ENCODE measurements at places on chromosomes 6 and 20.

DNA sequence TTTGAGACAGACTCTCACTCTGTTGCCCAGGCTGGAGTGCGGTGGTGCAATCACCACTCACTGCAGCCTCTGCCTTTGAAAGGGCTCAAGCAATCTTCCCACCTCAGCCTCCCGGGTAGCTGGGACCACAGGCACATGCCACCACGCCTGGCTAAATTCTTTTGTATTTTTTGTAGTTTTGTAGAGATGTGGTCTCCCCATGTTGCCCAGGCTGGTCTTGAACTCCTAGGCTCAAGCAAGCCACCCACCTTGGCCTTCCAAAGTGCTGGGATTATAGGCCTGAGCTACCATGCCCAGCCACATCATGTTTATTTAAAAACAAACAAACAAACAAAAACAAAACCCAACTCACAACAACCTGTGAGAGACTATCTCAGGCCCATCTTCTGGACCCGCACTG, 29.7 kb upstream of the APCDD1L start:
- DNase-seq: no peak

- DNase-seq: peak; percentile 81
These were observed 202.7 kb upstream of the MARCKS start for GRCh38 chr6:113654396-113654795.

DNA sequence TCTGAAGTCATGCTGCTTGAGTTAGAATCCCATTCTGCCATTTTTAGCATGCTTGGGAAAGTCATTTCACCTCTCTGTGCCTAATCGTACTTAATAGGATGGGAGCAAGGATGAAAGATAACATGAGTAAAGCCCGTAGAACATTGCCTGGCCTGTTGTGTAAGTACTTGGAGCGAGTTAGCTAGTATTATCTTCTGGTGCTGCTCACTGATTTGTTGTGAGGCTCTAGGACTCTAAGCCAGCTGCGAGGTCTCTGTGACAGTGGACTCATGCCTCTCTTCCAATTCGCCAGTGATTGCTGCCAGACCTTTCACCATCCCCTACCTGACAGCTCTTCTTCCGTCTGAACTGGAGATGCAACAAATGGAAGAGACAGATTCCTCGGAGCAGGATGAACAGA, 17.8 kb downstream of the TAF8 start:
- DNase-seq: no peak

GRCh38 chr20:655726-656624, 3.0 kb upstream of the SRXN1 start:
- DNase-seq: no peak

DNA sequence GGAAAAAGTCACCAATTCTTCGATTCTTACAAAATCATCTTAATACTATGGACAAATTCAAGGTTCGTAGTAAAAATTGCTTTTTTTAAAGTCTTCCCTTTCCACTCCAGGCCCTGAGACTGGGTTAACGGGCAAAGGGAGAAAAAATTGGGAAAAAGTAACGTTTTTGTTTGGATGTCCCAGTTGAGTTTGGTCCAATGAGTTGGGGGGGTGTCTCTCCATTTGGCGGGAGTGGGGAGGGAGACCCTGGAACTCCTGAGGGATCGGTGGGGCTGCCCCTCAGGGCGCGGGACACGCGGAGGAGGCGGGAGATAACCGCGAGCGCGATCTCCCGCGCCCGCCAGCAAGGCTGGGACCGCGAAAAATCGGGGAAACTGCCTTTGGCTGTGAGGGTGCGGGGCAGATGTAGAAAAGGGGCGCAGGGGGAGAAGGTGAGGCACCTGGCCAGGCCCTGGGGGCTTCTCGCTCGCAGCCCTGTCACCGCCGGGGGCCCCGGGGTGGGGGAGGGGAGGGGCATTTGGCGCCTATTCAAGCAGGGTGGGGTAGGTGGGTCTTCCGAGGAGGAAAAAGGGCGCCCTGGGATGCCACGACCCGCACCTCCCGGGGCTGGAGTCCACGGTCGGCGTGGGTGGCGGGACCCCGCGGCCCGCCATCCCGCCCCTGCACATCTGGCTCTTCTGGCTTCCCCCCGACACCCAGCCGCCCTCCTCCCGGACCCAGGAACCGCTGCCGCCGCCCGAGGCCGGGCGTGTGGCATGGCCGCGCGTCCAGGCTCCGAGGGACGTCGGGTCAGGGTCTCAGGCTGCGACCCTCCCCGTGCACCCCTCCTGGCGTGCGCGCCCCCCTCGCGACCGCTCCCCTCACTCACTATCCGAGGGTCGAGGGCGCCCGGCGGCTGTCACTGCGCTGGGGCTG, 595 bp downstream of the FBXO5 start:
- DNase-seq: no peak

- no peak for DNase-seq
These were observed 232.5 kb downstream of the TFAP2C start for GRCh38 chr20:56861590-56861989.

DNA sequence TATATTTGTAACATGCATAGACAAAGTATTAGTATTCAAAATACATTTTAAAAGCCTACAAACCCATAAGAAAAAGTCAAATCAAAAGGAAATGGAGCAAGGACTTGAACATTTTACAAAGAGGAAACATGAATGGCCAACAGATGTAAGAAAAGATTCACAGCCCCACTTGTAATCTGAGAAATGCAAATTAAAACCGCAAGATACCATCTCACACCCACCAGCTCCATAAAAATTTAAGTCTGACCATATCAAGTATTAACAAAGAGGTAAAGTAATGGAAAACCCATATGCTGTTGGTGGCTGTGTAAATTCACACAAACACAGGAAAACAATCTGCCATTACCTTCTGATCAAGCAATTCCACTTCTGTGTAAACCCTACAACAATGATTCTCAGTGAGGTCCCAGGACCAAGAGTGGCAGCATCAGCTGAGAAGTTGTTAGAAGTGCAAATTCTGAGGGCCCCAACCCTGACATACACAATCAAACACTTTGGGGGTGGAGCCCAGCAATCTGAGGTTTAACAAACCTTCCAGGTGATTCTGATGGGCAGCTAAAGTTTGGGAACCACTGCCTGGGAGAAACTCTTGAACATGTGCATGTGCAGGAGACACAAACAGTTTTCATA, 30.9 kb downstream of the BCL2L1 start:
- DNase-seq: peak; percentile 58

GRCh38 chr6:110654096-110654820, 161.0 kb downstream of the CDK19 start:
- no peak for DNase-seq

DNA sequence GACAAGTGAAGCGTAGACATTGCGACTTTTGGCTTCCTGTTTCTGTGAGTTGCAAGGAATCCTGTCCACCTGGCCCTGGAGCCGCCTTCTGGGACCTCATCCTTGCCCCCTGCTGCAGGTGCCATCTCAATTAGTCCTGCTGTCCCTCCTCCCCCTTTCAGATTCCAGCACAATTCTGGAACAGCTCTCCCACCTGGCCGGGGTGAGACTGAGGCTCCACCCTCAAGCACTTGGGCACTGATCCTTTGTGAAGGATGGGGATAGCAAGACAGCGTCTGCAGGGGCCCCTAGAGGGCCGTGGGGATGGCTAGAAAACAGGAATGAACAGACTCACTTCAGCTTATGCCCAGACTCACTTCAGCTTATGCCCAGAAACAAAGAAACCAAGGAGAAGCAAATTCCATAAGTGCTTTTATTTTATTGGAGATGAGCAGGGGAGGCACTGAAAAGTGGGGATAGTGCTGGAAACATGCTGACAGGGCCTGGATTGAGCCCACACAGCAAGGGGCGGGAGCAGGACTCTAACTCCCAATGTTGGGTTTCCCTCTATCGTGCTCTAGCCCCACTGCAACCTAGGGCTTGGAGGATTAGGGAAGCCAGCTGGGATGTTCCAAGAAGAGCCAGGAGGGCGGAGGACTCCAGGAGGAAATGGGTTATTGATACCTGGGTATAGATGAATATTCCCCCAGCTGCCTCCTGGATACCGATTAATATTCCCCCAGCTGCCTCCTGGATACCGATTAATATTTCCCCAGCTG, 1.4 kb downstream of the C6orf15 start:
- no peak for DNase-seq

DNA sequence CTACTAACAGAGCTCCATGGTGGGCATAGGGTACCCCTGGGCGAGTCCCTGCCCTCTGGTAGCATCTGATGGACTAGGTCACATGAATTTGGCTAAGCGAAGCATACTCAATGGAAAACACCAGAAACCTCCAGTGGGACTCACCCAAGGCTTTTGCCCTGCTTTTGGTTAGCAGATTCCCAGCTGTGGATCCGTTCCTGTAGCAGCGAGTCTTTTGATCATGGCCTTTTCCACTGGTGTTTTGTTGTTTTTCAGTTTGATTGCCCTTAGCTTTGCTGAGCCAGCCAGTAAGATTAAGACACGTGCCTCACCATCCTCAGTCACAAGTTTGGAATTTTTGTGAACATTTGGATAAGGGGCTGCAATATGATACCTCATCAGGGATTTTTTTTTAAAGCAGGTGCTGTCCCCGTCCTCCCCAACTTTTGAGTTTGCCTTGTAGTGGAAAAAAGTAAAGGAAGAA, 8.0 kb downstream of the TNFAIP3 start:
- DNase-seq: no peak

GRCh38 chr6:121216928-121217327, 117.4 kb downstream of the TBC1D32 start:
- peak; percentile 61 for DNase-seq

DNA sequence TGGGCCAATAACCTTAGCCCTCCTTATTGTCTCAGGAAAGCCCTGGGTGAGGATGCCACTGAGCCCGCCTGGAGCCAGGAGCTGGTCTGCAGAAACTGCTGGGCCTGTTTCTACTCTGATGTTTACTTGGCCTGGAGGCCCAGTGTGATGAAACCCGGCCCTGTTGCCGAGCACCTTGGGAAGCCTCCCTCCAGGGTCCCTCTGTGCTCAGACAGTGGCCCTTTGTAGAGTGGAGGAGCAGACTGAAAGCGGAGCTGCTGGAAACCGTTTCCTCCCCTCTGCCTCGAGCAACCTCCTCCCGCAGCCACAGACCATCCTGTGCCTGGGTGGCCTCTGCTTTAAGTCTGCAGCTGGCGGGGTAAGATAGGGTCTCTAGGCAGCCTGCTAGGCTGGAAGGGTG, 84.1 kb upstream of the EPB41L1 start:
- no peak for DNase-seq

- no peak for DNase-seq
These were observed 168.2 kb downstream of the GPX5 start for GRCh38 chr6:28693751-28694443.

DNA sequence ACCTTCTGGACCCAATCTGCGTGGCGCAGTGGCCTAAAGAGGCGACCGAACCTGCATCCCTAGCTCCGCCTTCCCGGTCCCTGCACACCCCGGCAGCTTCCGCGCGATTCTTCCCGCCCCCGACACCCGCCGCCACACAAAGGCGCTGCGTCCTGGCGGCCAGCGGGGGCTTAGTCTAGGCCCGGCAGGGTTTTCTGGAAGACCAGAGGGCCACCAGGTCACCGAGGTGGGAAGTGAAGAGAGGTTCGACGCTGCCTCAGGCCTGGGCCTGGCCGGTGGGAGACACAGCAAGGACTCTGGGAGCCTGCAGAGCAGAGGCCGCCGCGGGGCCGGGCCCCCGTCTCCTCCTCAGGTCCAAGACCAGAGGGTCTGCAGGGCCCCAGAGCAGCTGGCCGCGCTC, 154.9 kb downstream of the OR2B2 start:
- DNase-seq: no peak

DNA sequence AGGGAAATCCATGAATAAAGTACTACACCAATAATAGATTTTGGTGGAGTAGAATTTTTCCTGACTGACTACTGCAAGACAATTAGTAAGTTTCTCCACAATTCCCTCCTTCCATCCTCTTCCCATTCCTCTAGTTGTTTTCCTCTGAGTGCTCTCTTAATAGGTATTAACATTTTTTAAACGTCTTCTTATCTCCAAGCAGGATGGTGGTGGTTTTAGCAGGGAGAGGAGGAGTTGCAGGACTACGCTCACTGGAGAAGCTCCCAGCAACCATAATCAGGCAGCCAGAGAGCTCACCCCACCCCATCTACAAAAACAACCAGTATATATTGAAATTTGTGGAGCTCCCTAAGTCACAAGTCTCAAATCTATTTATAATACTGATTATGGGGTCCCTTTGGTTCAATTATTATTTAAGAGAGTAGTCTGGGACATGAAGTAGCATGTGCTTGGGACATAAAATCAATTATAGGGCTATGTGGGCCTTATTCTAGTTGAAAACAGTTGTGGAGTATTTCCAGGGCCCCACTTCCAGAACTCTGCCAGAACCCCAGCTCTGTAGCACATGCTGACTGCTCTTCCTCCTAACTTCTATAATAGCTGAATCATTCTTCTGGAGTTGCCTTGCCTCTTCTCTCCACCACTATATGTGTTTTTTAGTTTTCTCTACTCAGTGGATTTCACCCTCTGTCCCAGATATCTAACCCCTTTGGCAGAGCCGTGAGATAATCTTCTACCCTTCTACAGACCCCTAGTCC, 49.8 kb downstream of the MYB start:
- DNase-seq: no peak

GRCh38 chr6:119310486-119311036, 39.0 kb downstream of the MAN1A1 start:
- DNase-seq: no peak

GRCh38 chr6:55872866-55873265, 2.5 kb downstream of the BMP5 start:
- no peak for DNase-seq

DNA sequence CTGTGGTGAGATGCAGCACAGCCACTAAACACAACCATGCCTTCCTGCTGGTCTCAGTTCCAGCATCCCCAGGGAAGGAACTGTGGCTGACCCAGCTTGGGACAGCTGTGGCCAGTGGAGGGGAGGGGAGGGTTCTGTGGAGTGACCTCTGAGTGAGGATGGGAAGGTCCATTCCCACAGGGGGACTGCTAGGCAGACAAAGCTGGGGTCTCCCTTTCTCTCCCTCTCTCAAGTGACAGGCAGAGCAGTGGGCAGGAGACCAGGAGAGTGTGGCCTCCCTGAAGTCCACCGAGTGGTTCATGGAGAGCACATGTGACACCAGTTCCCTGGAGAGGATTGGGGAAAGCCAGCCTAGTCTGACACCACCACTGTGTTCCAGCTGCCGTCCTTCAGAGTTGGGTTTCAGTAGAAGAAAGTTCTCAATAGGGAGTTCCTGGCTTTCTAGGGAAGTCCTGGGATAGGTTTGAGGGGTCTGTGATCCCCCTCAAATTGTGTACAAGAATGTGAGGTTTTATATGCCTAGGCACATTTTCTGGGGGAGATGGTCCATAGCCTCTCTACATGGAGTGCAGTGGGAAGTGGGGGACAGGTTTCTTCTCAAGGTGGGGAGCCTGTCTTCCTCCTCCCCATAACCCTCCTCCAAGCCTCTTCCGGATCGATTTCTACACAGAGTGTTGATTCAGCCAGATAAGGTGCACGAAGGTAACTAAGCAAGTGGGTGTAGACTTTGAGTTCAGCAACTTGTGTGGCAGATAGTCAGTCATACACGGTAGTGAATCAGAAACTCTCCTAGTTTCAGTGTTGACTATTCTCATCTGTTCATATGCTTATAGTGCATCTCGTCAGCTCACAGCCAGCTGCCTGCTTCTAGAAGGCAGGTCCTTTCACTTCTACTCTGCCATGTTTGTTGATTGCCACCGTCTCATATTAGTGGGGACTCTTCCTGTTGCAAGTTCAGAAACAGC, 18.9 kb downstream of the MANBAL start:
- DNase-seq: no peak

GRCh38 chr6:107786179-107786578, 37.9 kb downstream of the SCML4 start:
- no peak for DNase-seq

Data from fibroblast of skin of scalp (primary cell).